Prostate gland (tissue), 2 donors: ENCODE measurements at places on chromosomes 1 and 21.

DNA sequence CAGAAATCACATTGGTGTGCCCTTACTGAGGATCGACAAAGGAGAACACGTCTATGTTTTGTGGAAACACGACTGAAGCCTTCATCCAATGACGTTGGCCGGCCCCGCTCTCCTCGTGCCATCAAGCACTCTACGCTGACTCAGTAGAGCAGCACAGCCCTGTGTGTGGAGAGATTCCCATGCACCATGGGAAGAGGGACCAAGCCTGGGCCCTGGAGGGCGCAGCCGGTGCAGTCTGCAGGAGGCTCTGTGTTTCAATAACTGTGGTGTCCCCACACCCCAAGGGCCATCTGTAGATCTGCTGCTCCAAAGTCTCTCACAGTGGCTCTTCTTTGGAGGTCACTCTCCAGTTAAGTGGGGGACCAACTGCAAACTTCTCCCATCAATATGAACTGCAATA is 97.4 kb downstream of the KCNJ15 start:
- DNase-seq, result no peak

- no peak for DNase-seq
Measured at GRCh38 chr1:210332233-210332632, 3.5 kb downstream of the HHAT start.

DNA sequence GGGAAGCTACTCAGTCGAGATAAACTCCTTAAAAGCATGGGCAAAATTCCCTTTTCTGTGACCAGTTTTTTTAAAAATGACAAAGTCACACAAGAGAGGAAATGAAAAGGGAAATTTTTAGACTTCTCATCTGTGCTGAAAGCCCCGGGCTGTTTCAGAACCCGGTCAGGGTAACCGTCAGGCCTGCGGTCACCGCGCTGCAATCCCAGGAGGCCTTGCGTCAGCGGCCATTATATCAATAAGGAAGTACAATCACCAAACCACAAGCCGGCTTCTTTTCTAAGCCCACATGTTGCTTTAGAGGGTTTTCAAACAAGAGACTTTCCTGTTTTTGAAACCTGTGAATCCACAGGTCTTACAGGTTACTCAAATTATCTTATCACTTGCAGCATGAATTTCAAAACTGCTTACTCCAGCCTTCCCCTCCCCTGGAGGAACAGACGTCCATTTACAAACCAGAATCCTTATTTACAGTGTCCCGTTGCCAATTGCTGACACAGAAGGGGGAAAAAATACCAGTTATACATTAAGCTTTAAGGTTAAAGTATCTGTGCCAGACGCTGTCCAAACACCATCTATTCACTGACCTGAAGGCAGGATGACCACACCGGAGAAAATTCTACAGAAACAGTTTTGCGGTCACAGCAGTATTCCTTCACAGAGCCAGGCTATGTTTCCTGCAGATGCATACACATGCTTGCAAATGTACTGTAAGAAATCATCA is 165.3 kb downstream of the TOMM20 start:
- DNase-seq, result peak; percentile 55

GRCh38 chr21:25619198-25619597 is 11.9 kb upstream of the MRPL39 start:
- no peak for DNase-seq

DNA sequence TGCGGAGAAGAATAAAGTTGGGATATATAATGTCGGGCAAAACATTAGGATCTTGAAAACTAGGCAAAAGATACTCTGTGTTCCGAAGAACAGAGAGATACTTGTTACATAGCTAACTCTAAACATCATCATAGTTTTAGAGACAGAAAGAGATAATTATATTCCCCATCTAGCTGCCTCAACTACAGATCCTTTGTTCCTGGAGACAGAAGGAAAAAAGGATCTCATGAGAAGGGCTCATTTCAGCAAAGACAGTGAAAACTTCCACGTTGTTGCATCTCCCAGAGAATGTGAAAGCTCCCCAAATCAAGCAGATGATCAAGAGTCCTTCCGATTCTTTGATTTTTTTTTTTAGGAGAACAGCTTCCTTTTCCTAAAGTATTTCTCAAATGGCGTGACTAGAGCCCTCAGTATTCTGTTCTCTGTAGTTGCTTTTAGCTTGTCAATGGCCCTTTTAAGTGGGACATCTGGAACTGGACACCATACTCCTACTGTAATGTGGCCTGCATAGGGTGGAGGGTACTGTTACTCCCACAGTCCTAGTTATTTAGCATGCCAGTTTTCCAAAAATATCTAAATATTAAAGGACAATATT is 1048.2 kb downstream of the TTLL7 start:
- DNase-seq, result no peak

GRCh38 chr1:213326281-213327016 is 275.4 kb downstream of the RPS6KC1 start:
- DNase-seq, result no peak

DNA sequence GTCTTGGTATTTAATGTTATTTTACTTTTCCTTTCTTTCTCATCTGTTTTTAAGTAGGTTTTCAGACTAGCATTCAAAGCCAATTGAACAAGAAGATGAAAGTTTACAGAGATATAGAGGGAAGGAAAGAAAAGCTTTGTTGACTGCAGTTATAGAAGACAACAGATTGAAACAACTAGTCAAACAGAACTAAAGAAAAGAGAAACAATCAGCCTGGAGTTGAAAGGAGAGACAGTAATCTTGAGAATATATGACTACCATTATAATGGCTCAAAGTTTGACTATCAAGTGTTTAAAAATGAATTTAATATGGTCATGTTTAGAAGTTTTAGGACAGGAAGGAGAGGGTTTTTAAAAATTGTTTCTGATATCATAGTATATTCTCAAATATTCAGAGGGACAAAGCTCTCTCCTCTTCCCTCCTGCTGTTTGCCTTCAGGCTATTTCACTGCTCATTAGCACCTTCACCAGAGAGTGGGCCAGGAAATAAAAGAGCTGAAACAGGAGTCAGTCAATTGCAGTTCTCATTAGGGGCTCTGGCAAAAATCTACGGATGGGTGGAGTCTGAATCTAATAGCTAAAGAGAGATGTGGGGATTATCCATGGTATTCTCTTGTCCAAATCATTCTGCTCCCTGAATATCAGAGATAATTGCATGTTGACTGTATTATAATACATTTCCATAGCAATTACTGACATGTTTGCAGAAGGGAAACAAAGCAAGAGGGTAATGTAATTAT is 577.8 kb downstream of the BRINP3 start:
- DNase-seq, result no peak

DNA sequence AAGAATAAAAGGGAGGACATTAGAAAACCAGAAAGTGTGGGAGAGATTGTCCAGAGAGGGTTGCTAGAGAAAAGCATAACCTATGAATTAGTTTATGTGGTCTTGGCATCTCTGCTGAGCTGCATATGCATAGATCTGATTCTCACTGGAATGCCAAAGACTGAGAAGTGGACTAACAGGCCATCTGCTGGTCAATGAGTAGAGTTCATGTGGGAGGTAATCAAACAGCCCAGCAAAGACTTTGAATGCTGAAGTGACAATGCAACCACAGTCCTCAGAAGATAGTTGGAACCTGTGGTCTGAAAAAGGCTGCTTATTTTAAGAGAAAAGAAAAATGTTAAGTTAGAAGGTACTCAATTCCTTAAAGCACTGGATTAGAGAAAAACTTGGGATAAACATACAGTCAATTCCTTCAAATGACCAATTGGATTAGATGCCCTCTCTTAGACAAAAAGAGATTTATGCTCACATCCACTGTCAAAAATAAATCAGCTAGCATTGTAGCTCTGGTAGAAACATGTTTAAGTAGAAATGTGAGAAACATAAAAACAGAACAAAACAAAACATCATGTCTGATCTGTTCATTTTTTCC is 382.8 kb downstream of the AMY1C start:
- DNase-seq, result no peak

- DNase-seq, result no peak
Measured at GRCh38 chr1:236990052-236990445, 14.2 kb downstream of the MT1HL1 start.

- DNase-seq, result no peak
Measured at GRCh38 chr21:21915816-21916215, 917.6 kb downstream of the NCAM2 start.

DNA sequence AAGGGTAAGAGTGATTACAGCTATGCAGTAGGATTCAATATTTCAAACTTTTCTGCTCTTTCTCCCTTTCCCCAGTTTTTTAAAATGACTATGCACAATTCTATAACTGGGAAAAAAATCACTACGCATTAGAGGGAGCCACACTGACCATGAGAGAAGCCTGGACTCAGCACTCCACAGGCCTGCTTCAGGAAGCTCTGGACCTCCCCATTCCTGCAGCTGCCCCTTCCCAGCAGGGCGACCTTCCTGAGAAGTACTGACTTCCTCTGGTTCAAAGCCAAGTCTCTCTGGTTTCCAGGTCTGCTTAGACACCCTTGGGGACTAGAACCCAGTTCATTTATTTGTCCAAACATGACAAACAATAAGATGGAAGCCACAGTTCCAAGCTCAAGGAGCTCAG is 42.0 kb upstream of the CLSTN1 start:
- no peak for DNase-seq

DNA sequence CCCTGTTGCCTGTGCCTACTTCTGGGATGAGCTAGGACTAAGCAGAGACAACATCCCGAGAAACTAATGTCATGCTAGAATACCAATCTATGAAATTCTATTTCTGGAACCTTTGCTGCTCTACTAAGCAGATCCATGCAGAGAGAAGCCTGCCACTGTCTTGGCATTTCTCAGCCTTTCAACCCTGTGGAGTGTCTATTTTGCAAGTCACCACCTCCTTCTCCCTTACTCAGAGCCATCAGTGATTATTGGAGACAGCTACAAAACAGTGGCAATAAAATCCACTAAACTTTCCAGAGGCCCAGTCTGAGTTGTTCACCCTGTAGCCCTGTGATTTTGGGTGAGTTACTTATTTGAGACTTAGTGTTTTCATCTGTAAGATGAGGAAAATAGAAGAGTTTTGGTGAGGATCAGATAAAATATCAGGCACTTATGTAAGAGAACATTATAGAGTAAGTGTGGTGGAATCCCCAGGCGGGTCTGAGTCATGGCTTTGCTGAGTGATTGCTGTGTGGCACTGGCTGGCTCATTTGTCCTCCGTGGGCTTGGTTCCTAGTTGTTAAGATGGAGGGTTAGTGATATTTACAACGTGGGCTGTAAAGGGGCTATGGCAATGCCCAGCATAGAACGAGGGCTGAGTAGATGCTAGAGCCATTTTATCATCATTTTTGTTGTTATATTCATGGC is 61.1 kb downstream of the FMN2 start:
- DNase-seq, result no peak

GRCh38 chr1:102110586-102110985 is 113.9 kb upstream of the OLFM3 start:
- DNase-seq, result no peak

- DNase-seq, result no peak
Measured at GRCh38 chr21:34298534-34299167, 65.2 kb upstream of the KCNE2 start.

DNA sequence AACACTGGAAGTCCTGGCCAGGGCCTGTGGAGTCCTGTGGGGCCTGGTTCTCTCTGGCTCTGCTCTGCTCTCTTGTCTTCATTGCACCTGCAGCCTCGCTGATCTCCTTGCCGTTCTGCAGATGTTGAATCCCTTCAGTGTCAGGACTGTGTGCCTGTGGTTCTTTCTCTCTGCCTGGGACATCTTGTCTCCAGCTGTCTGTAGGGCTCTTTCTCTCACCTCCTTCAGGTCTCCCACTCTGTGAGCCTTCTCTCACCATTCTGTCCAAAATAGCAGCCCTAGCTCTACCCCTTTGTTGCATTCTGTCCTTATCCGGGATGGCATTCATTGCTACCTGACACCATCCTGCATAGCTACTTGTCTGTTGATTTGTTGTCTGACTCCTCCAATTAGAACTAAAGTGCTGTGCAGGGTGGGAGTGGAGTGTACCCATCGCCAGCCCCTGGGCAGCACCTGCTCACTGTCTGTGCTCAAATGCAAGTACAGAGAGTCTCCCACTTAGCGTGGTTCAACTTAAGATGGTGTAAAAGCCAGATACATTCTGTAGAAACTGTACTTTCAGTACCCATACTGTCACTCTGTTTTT is 8.9 kb downstream of the PGBD2 start:
- DNase-seq, result no peak

GRCh38 chr1:25072461-25072860 is 142.4 kb upstream of the RUNX3 start:
- no peak for DNase-seq

DNA sequence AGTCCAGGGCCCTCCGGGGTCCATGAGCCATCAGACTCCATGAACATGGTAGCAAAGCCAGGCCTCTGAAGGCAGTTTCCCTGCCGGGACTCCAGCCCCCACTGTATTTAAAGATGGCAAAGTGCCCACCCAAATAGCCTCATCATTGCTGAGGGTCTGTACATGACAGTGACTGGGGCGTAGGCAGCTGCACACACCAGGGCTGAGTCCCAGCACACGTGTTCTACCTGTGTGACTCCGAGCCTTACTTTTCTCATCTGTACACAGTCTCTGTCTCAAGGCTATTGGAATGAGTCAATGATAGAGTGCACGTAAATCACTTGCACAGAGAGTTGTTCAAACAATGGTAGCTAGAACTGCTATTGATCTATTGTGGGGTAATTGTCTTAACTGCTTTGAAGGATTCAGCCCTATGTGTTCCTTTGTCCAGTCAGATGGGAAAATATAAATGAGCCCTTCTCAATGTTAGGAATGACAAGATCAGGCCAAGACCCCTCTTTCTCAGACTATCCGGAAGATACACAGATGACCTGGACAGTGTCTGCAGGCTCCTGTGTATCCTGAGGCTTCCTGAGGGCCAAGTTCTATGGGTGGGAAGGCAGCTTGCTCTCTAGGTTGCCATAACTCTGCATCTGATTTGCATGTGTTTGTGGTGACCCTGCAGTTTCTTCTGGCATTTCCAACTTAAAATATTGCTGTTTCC is 48.9 kb downstream of the RASSF5 start:
- DNase-seq, result no peak

GRCh38 chr1:107480548-107481415 is 339.9 kb downstream of the NTNG1 start:
- DNase-seq, result no peak

DNA sequence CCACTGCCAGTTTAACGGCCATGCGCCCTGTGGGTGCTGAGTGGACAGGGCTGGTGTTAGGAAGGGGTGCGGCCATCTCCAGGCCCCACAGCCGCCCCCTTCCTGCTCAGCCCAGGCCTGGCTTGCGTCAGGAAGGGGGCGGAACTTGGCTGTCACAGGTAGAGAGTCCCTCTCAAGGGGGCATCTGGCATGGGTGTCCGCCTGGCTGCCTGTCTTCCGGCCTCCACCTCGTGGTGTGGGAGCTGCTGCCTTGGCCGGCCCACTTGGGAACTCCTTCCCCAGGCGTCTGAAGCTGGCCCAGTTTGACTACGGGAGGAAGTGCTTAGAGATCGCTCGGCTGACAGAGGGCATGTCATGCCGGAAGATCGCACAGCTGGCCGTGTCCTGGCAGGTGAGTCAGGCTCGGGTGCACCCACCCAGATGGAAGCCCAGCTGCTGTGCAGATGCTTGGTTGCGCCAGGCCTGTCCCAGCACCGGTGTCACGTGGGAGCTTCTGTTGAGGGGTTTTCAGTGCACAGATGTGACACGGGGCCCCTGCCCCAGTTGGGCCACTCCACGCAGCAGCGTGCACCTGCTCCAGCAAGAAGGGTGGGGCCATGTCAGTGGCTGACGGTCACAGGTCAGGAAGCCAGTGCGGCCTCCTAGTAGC is 9.1 kb upstream of the ATAD3B start:
- DNase-seq, result peak; percentile 41

- DNase-seq, result no peak
Measured at GRCh38 chr1:174982971-174983689, 16.6 kb upstream of the CACYBP start.

GRCh38 chr1:152049291-152050083 is 12.7 kb upstream of the S100A11 start:
- DNase-seq, result no peak
